Kasumi-1 (cell line): ENCODE measurements at places on chromosomes 2 and 18.
A peak's percentile ranks its signal among the peaks of the same experiment; 100 is the strongest.

- no peak for DNase-seq
Observed at GRCh38 chr2:142280831-142281230, 150.0 kb upstream of the LRP1B start.

GRCh38 chr2:224436634-224437033 lies 34.7 kb upstream of the FAM124B start:
- no peak for DNase-seq

DNA sequence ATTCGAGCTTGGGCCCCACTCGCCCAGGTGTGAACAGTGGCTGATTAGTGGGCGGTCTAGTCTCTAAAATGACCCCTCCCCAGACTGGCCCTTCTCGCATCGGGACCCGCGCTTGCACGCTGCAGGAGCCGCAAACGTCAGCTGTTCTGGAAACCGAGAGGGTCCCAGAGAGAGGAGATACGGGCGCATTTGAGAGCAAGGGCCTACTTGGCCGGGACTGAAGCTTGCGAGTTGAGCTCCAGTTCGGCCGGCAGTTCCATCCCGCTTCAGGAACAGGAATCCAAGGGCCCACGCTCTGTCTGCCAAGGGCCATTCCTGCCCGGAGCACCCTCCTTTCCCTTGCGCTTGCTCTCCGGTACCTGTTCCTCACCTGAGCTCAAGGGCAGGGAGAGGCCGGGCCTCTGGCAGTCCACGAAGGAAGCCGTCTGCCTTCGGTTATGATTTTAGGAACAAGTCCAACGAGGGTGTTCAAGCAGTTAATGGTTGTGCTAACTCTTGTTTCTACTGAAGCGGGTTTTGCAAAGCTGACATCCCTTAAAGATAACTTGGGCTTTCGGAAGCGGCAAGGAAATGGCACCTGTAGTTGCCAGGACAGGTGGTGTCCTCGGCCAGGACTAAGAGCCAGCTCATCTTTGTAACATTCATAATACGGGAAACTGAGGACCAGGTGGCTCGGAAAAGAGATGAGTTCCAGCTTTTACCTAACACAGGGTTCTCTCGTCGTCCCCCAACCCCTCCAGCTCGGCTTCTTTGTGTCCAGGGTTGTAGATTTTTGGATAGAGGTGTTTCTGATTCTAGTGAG lies 3.9 kb upstream of the DLX1 start:
- DNase-seq, result no peak

DNA sequence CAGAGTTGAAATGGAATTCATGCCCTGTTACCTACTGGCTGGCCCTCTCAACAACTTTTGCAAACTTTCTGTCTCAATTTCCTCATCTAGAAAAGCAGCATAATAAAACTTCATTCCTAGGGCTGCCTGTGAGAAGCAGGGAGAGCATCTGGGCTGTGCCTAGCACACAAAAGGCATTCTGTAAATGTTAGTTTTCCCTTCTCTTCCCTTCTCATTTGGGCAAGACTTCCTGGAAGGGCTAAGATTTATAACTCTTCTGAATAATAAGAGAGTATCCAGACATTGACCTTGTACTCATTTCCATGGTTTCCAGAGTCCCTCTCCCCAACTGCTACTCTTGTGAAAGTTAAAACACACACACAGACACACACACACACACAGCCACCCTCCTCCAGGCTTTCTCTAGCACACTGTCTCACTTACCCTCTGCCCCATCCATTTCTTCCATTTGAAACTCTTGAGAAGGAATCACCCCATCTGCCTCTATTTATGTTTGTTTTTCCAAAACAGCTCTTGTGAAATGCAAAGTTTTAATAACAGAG lies 302.1 kb downstream of the SMAD2 start:
- DNase-seq, result no peak

DNA sequence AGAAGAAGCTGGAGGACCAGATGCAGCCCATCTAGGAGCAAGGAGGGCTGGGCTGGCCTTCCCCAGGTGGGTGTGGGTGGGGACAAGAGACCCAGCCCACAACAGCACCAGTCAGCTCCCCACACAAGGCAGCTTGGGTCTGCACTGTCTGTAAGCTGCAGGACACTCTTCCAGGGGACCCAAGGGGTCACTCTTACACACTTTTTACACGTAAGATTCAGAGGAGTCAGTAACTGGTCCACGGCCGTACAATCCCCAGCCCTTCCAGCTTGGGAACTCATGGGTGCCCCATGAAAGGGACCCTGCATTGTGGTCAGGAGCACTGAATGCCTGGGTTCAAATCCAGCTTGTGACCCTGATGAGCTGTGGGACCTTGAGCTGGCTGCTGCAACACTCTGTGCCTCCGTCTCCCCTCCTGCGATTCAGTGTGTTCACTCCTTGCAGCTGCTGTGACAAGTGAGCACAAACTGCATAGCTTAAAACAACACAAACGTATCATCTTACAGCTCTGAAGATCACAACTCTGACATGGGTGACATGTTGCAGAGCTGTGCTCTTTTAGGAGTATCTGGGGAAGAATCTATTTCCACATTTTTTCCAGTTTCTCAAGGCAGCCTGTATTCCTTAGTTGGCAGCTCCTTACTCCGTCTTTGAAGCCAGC lies 11.1 kb upstream of the SLC66A3 start:
- DNase-seq, result no peak

DNA sequence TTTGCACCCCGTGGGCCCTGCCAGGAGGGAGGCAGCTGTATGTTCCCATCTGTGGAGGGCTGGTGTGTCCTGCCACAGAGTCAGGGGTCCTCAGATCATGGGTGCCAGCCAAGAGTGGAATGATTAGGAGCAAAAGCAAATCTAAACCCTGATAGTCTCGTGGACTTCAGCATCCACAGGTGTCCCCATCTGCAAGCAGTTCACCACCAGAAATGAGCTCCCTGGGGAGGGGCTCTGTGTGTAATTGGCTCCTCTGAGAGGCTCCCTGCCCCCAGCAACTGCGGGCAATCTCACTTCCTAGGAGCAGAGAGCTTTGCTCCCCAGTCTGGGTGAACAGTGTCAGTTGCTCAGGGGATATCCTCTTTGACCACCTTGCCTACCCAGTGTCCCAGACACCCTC lies 78.1 kb downstream of the HNRNPLL start:
- no peak for DNase-seq

GRCh38 chr2:160111951-160112798 lies 49.8 kb upstream of the PLA2R1 start:
- no peak for DNase-seq

DNA sequence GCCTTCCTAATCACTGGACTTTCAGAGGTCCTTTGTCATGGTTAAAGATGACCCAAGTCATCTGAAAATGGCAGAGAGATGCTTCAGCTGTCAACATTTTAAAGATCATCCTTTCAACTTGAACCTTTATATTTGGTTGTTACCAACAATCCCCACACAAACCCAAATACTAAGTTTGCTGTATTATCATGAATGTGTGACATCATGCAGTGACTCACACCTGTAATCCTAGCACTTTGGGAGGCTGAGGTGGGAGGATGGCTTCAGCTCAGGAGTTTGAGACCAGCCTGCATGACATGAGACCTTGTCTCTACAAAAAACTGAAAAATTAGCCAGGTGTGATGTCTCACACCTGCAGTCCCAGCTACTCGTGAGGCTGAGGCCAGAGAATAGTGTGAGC lies 55.2 kb upstream of the NRP2 start:
- no peak for DNase-seq

- DNase-seq, result no peak
Observed at GRCh38 chr2:240200230-240201051, 60.0 kb upstream of the OTOS start.

GRCh38 chr2:159290289-159290907 lies 3.9 kb upstream of the WDSUB1 start:
- peak; percentile 93 for DNase-seq

DNA sequence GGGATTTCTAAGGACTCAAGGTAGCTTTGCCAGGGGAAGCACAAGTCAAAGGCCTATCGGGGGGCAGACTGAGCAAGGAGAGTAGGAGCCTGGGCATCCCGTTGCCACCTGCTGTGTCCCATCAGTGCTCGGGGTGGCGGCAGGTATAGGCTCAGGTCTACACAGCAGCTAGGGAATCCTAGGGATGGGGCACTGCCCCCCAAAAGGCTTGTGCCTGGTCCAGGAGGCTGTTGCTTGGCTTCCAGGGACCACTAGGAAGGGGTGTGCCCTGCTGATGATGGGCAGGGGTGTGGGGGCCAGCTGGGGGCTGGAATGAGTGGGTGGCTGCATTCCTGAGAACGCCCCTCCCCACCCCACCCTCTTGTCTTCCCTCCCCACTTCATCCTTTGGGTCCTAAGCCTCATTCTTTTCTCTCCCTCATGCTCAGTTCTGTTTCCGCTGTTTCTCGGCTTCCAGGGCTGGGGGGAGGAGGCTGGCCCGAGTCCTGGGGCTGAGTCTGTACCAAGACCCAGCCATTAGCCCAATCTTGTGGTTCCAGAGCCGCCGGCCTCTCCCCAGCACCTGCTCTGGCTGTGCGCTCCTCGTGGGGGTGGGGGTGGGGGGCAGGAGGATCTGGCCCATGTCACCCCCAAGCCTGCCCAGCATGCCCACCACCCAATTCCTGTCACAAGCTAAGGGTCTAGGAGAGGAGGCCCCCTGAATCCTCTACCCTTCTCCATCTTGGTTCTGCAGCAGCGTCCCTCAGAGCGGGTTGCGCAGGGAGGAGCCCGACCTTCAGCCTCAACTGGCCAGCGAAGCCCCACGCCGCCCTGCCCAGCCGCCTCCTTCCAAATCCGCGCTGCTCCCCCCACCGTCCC lies 12.8 kb downstream of the SPEG start:
- no peak for DNase-seq

- DNase-seq, result peak; percentile 75
Observed at GRCh38 chr2:196453613-196454047, 185.9 kb upstream of the CCDC150 start.
